HuH-7 (cell line): ENCODE measurements at places on chromosomes 3 and 15.

DNA sequence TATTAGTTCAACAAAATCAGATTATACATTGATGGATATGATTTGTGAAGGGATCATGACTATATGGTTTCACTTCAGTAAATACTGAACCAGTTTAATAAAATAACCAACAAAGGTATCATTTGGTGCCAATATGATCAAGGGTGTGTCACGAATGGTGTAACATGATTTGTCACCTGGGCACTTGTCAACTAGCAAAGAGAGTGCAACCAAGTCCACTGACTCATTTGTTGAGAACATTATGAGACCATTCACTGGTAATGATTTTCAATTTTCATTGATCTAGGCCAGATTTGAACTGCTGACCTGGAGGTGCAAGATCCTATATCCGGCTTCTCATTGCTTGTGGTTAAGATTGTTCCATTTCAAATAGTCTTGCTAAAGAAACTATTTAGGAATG lies 1037.9 kb downstream of the ROBO2 start:
- DNase-seq, result no peak

DNA sequence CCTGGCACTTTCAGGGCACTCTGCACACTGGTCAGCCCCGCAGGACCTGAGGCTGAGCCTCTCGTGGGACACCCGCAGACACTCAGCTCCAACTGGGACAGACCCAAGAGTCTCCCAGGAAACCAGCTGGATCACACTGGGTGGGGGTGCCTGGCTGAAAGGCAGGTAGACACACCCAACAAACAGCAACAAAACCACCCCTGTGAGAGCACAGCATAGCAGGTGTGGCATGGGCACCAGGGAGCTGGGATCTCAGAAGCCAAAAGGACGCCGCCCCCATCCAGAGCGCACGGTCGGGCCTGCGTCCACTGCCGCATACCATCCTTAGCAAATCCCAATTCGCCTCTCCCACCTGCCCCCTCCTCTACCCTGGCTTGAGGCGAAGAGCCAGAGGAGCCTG lies 154.2 kb upstream of the LINGO1 start:
- no peak for DNase-seq

DNA sequence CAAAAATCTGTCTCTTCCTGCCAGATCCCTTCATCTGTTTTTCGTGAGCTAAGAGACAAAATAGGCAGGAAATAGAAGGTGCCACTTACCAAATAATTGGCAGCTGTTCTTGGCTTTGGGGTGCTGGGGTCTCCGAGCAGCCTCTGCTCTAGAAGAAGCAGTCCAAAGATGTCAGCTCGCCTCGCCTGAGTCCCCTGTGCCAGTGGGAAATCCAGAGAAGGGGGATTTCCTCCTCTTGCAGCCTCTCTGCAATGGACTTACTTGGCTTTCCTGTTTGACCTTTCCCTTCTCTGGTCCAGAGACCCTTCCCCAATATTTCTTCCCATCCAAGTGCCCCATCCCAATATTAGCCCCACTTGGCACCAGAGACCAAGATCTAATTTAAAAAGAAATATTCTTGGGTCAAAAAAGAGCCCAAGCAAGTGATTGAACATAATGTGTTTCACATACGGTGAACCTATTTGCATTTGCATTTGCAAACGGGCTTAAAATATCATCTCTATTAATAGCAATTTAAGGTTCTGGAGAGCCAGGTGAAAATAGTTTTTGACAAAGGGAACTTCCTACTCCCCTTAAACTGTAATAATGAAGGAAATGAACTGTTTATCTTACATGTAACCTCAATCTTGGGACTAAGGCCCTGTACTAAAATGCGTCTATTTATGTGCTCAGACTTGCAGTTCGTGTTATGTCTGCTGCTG lies 23.2 kb downstream of the CD86 start:
- DNase-seq, result no peak

DNA sequence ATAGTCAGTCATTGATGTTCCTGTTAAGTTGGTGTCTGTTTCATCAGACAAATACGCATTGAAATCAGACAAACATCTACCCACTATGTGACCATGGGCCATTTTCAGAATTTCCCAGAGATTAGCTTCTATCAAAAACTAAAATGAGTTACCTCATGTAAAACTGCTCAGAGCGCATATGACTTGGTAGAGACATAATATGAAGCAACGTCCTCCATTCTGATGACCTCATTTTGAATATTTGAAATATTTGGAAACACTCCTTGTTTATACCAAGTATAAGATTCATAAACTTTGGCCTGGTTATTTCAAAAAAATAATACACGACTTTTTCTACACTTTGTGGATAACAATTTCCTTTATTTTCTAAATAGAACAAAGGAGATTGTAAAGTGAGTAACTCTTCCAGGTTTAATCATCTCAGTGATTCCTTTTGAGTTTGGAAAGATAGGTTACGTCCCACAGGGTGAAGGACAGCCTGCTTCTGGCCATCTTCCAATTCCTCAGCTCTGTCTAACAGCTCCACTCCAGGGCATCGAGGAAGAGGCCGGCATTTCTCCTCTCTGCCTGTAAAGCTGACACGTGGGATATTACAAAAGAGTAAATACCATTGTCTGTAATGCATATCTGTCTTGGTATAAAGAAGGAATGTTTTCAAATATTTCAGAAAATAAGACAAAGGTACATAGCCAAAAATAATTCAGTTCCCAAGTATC lies 122.6 kb downstream of the CADM2 start:
- DNase-seq, result no peak

DNA sequence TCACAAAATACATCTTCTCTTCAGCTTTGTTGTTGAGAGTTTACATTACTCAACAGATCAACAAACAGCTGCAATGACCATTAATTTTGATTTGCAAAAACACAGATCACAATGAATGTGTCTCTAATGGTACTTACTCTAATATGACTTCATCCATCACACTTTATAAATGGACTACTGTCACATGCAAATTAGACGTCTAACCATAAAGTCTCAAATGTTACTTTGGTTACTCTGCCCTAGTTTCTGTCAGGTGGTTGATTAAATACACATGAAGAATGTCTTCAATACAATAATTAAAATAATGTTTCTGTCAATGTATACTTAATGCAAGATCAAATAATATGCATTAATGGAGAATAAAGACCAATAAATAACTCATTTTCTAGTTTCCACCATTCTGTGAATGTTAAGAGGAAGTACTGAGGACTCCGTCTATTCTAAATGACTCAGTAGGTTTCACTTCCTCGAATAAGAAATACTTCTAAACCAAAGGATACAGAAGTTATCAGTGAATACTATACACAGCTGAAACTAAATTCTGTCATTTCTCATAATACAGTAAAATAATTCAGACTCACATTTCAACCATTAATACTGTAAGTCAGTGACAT lies 145.8 kb downstream of the CBLB start:
- DNase-seq, result no peak

- no peak for DNase-seq
These were observed 72.3 kb downstream of the CHSY1 start for GRCh38 chr15:101179341-101180153.

DNA sequence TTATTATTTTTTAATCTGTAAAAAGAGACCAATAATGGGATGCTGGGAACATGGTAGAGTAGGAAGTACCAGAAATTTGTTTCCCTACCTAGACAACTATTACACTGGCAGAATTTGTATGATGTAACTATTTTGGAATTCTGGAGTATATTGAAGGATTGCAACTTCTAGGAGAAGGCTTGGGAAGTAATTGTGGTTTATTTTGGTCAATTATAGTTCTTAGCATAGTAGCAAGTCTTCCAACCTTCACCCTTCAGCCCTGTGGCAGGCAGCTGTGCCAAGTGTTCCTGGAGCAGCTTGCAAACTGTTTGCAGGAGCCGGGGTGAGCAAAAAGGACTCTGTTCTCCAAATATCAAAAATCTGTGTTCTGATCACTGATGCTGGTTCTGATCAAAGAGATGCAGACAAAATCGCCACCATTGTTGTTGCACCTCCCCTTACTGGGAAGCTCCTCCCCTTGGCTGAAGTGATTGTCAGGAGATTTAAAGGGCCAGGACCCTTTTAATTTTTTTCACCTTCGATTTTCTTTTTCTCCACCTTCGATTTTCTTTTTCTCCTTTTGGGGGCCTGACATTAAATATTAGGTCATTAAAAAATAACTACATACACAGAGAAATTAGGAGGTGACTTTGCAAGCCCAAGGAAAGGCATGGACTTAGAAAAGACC lies 363.3 kb downstream of the SLC9A9 start:
- DNase-seq, result no peak

- DNase-seq, result no peak
These were observed 285.0 kb downstream of the CLSTN2 start for GRCh38 chr3:140219923-140220452.

- DNase-seq, result no peak
These were observed 3.5 kb upstream of the CHAC1 start for GRCh38 chr15:40949756-40950207.

DNA sequence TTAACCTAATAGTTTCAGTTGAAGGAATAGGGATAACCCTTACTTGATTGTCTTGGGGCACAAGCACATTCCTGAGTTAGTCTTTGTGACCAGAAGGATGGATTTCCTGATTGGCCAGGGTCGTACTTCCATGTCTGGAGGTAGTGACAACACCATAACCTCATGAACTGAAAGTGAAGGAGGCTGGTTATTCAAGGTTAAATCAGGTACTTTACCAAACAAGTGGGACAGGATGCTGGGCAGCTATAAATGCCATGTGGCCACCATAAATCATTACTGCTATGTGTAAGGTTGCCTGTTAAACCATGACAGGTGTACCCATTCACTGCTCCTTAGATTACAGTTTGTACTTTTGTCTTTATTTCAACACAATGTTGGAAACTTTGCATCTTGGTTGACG lies 128.3 kb upstream of the SAMMSON start:
- DNase-seq, result no peak

DNA sequence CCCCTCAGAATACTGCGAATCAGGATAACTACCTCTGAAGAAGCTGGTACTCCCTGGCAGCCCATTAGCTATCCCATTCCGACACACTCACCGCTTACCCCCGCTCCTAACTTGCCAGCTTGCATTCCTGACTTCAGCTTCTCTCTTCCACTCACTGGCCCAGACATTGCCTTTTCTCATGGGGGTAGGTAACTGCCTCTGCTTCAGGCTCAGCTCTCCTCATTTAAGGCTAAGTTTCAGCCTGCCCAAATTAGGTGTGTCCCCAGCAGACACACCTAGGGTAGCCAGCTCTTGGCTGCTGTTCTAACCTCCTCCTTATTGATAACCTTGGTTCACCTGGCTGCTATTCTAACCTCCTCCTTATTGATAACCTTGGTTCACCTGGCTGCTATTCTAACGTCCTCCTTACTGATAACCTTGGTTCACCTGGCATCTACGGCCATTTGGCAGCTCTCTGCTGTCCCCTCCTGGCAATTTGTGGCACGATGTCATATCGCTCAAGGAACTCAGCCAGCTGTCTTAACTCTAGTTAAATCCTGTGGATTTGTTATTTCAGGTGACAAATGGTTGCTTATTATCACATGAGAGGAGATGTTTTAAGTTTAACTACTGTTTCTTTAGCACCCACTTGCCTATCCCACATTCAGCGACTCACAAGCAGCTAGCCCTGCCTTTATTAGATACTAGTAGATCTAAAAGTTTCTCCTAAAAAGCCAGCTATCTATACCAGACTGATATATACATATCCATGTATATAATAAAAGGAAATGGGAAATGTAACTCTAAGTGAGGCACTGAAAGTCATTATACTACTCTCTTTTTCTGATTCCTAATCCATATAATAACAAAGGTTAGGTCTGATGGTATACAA lies 106.5 kb upstream of the ACP3 start:
- DNase-seq, result peak; percentile 13

DNA sequence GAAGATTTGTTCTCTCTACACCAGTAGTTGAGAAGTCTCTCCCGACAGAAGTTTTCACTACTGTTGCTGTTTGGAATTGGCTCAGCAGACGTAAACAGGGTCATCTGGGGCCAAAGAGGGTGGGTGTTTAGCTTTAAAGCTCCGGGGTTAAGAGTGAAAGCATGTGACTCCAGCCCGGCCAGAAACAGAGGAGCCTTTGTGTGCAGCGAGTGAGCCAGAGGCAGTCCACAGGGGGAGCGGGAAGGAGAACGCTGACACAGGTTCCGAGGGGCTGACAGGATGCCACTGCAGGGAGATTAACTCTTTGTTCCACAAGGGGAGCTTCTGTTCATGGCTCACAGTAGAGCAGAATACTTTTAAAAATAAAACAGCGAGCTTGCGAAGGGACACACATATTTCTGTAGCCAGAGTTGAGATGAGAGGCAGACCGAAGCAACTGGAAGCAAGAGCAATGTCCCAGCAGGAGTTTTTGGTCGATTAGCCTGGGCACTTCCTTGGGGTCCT lies 26.9 kb downstream of the BMF start:
- DNase-seq, result peak; percentile 77
